ENCODE measurements at places on chromosomes 12 and 14. TPM values are rescaled to one million over a fixed set of nuclear protein-coding genes. Genes with fewer than 3 reads are reported as not detected.

TMEM253 gene
- total RNA-seq, result not detected

SNAPC1 gene
- 3.4 TPM for total RNA-seq

GLI1 gene
- 0.25 TPM for total RNA-seq

SMIM41 gene
- total RNA-seq, result not detected

LRP1-AS gene
- total RNA-seq, result not detected

CCDC196 gene
- total RNA-seq, result not detected

DCTN2 gene
- 116 TPM for total RNA-seq

LHX5 gene
- total RNA-seq, result under 0.01 TPM

TMEM119 gene
- total RNA-seq, result 0.74 TPM

C14orf39 gene
- under 0.01 TPM for total RNA-seq

ADGRD1 gene
- 2.7 TPM for total RNA-seq

PLEKHH1 gene
- total RNA-seq, result 6.9 TPM

FAM222A gene
- total RNA-seq, result 3.2 TPM

TTC6 gene
- total RNA-seq, result 0.25 TPM

KRT82 gene
- not detected for total RNA-seq

SOAT2 gene
- total RNA-seq, result not detected

RPL41 gene
- 1,459 TPM for total RNA-seq

TSPAN11 gene
- total RNA-seq, result 5.7 TPM

PMCH gene
- total RNA-seq, result not detected

CD27 gene
- total RNA-seq, result 0.25 TPM

LRRK2 gene
- total RNA-seq, result 7.6 TPM

KRT78 gene
- total RNA-seq, result not detected

C1QL4 gene
- total RNA-seq, result under 0.01 TPM

DHH gene
- total RNA-seq, result under 0.01 TPM

SSPN gene
- total RNA-seq, result 4.9 TPM

HCAR3 gene
- under 0.01 TPM for total RNA-seq

KRT72 gene
- total RNA-seq, result not detected

NUBPL gene
- total RNA-seq, result 15.2 TPM

TRPV4 gene
- 0.25 TPM for total RNA-seq

MUCL1 gene
- total RNA-seq, result not detected

MAP1LC3B2 gene
- total RNA-seq, result 1.2 TPM

ERBB3 gene
- total RNA-seq, result 6.4 TPM

TBX3 gene
- 1.5 TPM for total RNA-seq

LRRC23 gene
- total RNA-seq, result 7.1 TPM

OR4E2 gene
- not detected for total RNA-seq

TIGAR gene
- 2.5 TPM for total RNA-seq

CYP46A1 gene
- total RNA-seq, result 6.1 TPM

DBX2 gene
- total RNA-seq, result 2.2 TPM

DPY19L2 gene
- 38.1 TPM for total RNA-seq

FOXG1 gene
- total RNA-seq, result 54.8 TPM

OXA1L gene
- 22.6 TPM for total RNA-seq

ADCY6 gene
- 28.8 TPM for total RNA-seq

KLRF1 gene
- total RNA-seq, result not detected

TAS2R42 gene
- not detected for total RNA-seq

RACGAP1 gene
- 15.0 TPM for total RNA-seq

NANOG gene
- total RNA-seq, result not detected

PLA2G1B gene
- 1.2 TPM for total RNA-seq

RAB15 gene
- total RNA-seq, result 21.9 TPM

EFS gene
- 11.1 TPM for total RNA-seq

BHLHE41 gene
- total RNA-seq, result 0.74 TPM

DNAJC22 gene
- total RNA-seq, result under 0.01 TPM

KRT74 gene
- not detected for total RNA-seq

WNT5B gene
- 15.0 TPM for total RNA-seq

RAD51B gene
- total RNA-seq, result 4.4 TPM

KRT7 gene
- not detected for total RNA-seq

SDSL gene
- 1.5 TPM for total RNA-seq

RNF212B gene
- total RNA-seq, result not detected

OR6C2 gene
- total RNA-seq, result not detected
